ENCODE measurements at places on chromosomes 4 and X.
A peak's percentile ranks its signal among the peaks of the same experiment; 100 is the strongest.

- DNase-seq: no peak
These were observed 86.2 kb downstream of the NHSL2 start for GRCh38 chrX:71996826-71997225.

DNA sequence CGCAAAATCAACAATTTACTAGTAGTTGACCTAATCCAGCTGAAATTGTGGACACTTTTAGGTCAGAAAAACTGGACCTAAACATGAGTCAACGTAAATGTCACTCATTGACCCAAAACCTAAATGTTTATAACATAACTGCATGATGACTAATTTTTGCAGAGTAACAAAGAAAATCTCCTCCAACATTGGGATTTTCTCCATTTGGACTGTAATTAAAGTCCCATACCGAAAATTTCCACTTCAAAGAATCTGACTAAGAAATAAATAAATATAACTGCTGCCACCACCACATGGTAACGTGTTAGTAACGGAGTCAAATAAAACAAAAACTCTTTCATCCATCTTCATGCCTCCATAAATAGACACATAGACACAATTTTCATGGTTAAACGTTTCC is 1.9 kb downstream of the ADGRA3 start:
- DNase-seq: no peak

DNA sequence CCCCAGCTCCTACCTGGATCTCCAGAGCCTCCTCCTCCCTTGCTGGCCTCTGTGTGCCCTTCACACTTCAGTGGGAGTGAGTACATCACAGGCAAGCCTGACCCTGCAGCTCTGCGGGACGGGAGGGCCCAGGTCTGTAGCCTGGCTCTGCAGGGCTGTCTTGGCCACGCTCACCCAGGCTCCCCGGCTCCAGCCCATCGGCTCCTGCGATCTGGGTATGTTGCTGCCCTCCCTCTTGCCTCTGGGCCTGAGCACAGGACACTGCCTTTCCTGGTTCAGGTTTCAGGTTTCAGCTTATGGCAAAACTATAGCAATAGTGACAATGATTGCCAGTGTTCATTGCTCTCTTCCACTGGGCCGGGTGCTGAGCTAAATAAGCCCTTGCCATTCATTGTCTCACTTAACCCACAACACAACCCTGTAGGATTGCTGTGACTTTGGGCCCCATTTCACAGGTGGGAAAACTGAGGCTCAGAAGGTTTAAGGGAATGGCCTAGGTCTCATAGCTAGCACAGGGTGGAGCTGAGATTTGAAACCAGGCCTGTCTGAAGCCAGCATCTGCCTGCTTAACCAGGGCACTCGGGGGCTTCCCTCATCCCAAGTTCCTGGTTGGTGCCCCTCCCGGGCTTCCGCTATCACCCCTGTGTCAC is 44.6 kb upstream of the SORCS2 start:
- no peak for DNase-seq

DNA sequence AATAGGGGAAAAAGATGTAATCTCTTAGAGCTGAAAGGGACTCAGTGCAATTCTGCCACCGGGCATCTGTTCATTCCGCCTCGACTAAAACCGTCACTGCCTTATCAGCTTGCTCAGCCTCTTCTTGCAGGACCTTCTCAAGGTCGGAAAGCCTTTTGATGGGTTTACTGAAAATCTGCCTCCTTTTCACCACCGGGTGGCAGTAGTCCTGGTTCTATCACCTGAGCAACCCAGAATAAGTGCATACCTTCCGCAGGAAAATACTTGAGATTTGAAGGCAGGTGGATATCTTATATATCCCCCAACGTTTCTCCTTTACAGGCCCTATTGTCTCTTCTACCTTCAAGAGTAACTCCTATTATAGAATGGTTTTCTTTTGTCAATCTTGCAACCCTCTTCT is 103.4 kb upstream of the PAK3 start:
- DNase-seq: peak; percentile 16

- DNase-seq: no peak
These were observed 26.7 kb downstream of the PDK3 start for GRCh38 chrX:24491741-24492140.

GRCh38 chr4:183349673-183350072 is 27.4 kb upstream of the CLDN24 start:
- DNase-seq: no peak

All from CD4-positive, alpha-beta T cell treated with Interleukin-15 for 4 hours (primary cell).